ENCODE measurements at places on chromosomes 5 and 9.

GRCh38 chr9:447230-448025 lies 232.8 kb downstream of the DOCK8 start:
- DNase-seq: peak; percentile 52

GRCh38 chr9:80720579-80720978 lies 968.8 kb downstream of the TLE1 start:
- DNase-seq: no peak

- no peak for DNase-seq
Measured at GRCh38 chr9:90882991-90883600, 81.5 kb downstream of the SYK start.

DNA sequence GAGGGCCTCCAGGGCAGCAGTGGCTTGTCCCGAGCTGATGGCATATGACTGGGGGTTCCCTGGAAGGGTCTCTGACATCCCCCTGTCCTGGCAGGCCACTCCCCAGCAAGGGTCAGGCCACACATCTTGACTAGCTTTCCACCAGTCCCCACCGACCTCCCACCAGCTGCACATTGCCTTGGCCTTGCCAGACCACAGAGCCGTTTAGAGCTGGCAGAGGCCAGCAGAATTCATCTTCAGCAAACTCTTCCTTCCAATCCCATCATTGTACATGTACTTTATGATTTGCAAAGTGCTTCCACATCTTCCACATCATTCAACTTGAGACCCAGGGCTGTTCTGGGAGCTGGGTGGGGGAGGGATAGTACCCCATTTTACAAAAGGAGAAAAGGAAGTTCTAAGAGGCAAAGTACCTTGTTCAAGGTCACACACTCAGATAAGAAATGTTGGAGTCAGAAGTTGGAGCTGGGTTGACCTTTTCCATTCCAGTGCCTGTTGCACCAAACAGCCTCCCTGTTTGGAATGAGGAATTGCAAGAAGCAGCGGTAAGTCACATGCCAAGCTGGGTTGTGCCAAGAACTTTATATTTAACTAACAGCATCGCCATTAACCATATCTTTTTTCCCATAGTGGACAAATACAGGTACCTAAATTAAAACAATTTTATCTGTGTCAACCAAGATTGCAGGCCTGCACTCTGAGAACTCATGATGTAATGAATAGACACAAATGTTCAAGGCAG lies 25.8 kb upstream of the COL15A1 start:
- DNase-seq: no peak

GRCh38 chr9:37676411-37676830 lies 25.7 kb downstream of the FRMPD1 start:
- no peak for DNase-seq

DNA sequence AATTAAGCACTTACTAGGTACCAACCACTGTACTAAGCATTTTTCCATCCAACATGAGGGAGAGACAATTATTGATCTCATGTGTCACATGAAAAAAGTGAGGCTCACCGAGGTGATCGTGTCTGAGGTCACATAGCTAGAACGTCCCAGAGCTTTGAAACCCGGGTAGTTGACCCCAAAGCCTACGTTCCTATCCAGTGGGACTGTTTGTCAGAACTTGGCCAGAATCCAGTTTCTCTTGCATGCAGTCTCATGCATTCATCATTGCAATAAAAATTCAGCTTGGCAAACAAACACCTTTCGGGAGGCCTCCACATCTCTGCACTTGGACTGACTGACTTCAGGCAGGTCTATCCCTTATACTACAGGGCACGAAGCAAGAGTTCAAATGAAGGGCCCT lies 23.4 kb upstream of the FAT2 start:
- DNase-seq: no peak

- DNase-seq: no peak
Measured at GRCh38 chr9:125904155-125904851, 157.1 kb downstream of the PBX3 start.

GRCh38 chr9:68841276-68842052 lies 136.4 kb downstream of the PIP5K1B start:
- DNase-seq: no peak

DNA sequence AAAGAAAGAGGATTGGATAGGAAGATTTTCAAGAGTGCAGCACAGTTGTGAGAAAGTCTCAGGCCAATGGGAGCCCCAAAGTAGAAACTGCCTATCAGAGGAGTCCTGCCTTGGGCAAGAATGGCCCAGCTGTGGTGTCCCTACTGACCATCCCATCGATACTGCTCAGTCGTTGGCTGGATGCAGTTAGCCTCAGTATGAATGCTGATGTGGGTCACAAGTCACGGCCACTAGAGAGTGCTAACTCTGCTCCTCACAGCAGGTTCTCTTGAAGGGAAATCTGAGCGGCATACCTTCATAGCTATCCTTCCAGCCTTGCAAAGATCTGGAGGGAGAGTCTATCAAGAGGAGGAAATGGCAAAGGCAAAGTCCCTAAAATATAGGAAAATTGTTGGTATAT lies 11.6 kb upstream of the CETN3 start:
- no peak for DNase-seq

DNA sequence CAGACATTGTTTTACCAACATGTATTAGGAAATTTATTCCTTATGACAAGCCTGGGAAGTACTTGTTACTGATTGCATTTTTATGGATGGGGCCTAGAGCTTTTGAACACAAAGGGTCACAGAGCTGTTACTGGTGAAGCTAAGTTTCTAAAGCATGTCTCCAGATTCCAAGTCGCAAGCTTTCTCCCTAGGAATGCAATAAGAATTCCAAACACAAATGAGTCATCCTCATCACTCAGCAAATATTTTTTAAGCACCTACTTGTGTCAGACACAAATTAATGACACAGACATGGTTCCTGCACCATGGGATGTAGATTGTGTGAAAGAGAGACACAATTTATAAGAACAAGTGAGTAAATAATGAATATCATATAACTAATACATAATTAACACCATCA lies 11.0 kb upstream of the SH3RF2 start:
- DNase-seq: no peak

GRCh38 chr5:2895196-2895595 lies 143.7 kb upstream of the IRX2 start:
- DNase-seq: no peak

DNA sequence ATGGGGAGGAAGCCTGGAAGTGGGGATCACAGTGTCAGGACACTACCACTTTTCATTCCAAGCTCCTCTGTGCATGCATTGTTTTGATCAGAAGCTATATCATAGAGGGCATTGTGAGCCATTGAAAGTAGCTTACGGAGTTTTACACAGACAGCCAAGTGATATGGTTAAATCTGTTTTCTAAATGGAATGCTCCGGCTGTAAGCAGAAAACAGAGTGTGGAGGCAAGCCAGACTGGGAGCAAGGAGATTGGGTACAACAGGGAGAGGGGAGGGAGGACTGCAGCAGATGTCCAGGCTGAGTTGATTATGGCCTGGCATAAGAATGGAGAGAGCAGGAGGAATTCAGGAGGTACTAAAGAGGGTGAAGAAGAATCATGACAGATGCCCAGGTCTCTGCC lies 15.5 kb upstream of the SOWAHA start:
- DNase-seq: no peak

DNA sequence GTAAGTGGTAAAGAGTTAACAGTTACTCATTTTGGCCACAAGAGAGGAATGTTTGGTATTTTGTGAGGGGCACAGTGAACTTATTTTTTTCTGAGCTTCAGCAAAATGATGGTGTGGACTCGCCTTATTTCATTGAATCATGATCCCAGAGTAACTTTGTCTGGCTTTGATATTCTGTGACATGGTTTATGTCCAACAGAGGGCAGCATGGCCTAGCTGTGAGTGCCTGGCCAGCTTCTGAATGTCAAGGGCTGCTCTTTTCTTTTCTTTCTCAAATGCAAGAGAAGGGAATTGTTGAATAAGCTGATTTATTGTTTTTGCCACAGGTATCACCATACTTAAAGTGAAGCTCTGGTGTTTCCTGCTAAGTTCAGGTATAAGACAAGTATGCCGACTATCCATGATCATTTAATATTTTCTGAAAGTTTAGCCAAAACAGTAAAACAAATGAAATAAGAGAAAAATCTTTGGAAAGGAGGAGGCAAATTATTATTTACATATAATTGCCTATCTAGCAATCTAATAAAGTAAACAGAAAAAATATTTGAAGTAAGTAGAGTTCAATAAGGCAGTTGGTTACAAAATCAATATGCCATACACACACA lies 31.7 kb downstream of the MRPL22 start:
- DNase-seq: no peak

- no peak for DNase-seq
Measured at GRCh38 chr5:173331287-173331686, 3.1 kb upstream of the STC2 start.

DNA sequence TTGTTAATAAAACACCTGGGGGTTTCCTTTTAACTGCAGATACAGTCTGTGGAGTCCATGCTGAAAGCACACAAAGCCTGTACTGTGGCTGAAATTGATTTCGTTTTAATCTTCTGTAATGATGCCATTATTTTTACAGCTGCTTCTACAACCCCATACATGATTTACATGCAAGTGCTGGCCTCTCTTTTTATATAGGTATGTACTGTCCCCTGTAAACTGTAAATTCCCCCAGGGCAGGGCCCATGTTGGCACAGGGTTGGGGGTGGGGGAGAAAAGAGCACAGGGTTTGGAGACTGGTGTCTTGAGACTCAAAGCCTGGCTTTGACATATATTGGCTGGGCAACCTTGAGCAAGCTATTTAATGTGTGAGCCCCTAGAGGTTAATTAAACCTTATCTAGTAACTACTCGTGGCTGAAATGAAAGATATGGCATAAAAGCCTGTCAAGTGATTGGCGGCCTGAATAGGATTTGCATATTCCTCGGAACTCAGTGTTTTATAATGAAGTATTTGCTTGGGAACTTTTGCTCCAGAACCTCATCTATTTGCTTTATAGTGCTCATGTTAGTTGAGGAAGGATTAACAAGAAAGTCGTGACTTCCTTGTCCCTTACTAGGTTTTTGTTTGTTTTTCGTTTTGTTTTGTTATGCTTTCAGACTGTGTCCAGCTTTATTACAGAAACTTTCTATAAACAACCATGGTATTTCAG lies 34.0 kb downstream of the KLF4 start:
- DNase-seq: no peak

Data from activated CD4-positive, alpha-beta T cell treated with anti-CD3 and anti-CD28 coated beads, Interleukin-2, amount 50 U/mL, for 1 hour (primary cell).